Fibroblast of skin of back (primary cell): ENCODE measurements at places on chromosomes 16 and 17.

DNA sequence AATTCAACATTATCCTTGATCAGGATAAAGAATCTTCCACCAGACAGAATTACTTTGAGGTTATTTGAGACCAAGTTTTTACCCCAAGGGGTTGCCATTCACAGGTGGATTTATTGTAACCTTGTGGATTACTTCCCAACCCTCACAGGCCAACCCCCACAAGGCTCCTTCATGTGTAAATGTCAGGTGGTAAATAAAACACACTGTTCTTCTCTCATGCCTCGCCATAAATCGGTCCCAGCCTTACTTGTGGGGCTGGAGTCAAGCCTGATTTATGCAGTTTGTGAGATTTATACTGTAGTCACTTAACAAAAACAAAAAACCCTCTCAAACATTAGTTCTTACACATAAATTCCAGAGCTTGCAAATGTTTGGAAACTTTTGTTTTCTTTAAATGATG lies 98.6 kb upstream of the IRX3 start:
- DNase-seq, result no peak

DNA sequence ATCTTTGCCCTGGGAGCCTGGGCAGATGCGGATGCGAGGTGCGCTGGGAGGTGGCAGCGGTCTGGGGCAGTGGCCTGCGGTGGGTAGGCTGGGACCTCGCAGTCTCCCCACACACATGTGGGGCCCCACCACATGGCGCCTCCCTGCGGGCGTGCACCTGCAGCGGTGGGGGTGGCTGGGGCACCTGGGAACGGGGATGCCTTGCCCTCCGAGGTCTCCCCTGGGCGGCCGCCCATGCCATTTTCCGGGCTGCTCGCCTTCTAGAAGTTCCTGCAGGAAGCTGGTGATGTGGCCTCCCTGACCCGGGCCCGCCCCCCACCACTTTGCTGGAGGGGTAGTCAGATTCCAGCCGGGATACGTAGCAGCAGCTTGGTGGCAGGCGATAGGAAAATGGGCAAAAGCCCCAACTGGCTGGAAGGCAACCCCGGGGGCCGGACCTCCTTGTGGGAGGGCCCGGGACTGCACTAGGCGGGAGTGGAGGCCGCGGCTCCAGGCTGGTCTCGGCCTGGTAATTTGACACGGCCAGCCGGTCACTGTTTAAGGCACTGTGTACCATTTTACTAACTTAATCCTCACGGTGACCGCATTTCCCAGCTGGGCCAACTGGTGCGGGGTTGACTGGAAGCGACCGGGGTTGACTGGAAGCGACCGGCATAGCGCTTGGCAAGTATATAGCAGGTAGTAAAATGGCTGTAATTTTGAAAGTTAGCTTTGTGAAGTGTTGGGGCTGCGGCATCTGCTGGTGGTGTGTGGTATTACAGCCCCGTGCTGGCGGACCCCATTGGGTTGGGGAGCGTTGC lies 38.5 kb downstream of the IGF2BP1 start:
- peak; percentile 39 for DNase-seq

DNA sequence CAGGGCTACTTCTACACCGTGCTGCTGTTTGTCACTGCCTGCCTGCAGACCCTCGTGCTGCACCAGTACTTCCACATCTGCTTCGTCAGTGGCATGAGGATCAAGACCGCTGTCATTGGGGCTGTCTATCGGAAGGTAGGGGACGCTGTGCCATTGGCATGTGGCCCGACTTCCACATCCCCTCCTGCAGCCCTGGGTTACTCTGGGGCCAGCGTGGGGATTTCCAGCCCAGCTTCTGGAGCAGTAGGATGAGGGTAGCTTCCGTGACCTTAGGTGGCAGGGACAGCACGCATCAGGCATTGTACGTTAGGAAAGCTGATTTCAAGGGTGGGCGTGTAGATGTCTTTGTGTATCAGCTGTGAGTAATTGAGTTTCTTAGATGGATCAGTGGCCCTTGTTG lies 96.5 kb downstream of the ABCC1 start:
- DNase-seq, result no peak

- DNase-seq, result no peak
Measured at GRCh38 chr16:73131156-73131862, 83.4 kb upstream of the ZFHX3 start.

- peak; percentile 46 for DNase-seq
Measured at GRCh38 chr16:19375561-19376158, 42.0 kb upstream of the TMC5 start.

- DNase-seq, result peak; percentile 76
Measured at GRCh38 chr17:59846394-59847165, 46.2 kb downstream of the TUBD1 start.

DNA sequence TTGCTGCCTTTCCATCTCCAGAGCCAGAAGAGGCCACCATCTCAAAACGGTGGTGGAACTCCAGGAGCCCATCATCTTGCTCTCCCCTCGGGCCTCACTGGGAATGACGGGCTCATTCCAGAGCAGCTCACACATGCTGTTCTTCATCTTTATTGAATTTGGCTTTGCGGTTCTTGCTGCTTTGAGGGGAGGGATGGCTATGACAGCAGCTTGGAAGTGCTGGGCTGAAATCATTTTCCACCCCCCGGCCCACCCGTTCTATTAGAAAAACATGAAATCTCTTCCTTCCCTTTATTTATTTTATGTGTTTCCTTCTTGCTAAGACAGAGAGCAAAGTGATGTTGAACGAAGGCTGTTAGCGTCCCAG lies 149.8 kb upstream of the RPL38 start:
- DNase-seq, result no peak

GRCh38 chr16:12207939-12208338 lies 231.4 kb downstream of the SNX29 start:
- DNase-seq, result no peak

DNA sequence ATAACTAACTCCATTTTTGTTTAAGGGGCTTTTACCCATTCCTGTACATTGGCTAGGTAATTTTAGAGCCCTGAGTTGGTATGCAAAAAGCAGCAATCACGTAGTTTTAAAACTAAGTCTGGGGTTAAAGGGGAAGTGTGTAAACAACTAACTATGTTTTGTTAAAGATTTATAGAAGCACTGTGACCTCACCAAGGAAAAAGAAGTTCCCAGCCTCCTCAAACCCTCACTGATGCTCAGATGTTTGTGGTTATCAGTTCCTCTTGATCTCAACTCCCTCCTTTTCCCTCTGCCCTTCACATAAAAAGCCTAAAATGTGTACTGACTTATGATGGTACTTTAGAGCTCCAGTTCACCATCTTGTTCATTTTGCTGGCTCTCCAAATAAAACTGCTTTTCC lies 119.9 kb upstream of the IRX6 start:
- DNase-seq, result no peak

GRCh38 chr16:53055541-53056391 lies 975 bp downstream of the CHD9 start:
- peak; percentile 73 for DNase-seq

DNA sequence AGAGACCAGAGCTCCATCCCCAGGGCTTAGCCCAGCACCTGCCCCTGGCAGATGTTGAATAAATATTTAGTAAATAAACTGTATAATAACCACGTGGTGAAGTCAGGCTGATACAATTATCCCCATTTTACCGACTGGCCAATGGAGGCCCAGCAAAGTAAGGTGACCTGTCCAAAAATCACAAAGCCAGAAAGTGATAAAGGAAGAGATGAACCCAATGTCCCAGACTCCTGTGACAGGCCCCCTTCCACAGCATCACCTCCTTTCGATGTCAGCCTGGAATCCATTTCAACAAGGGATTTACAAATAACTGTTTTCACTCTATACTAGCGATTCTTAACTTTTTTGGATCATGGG lies 5.5 kb downstream of the TVP23A start:
- no peak for DNase-seq

GRCh38 chr17:30426292-30426691 lies 47.6 kb downstream of the CPD start:
- no peak for DNase-seq

- peak; percentile 49 for DNase-seq
Measured at GRCh38 chr16:84357191-84357651, 11.1 kb upstream of the ATP2C2 start.

GRCh38 chr16:86018941-86019340 lies 120.0 kb downstream of the IRF8 start:
- no peak for DNase-seq

DNA sequence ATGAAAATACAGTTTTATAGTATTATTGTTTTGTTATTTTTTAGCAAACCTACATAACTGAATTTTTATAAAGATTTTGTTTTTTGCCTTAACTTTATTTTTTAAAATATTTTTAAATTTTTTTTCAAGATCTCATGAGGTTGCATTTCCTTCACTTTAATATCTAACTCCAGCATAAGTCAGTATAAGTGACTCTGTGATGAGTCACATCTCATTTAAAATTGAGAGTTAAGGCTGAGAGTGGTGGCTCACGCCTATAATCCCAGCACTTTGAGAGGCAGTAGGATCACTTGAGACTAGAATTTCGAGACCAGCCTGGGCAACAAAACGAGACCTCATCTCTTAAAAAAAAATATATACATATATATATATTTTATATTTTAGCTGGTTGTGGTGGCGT lies 44.0 kb downstream of the NLK start:
- peak; percentile 49 for DNase-seq

DNA sequence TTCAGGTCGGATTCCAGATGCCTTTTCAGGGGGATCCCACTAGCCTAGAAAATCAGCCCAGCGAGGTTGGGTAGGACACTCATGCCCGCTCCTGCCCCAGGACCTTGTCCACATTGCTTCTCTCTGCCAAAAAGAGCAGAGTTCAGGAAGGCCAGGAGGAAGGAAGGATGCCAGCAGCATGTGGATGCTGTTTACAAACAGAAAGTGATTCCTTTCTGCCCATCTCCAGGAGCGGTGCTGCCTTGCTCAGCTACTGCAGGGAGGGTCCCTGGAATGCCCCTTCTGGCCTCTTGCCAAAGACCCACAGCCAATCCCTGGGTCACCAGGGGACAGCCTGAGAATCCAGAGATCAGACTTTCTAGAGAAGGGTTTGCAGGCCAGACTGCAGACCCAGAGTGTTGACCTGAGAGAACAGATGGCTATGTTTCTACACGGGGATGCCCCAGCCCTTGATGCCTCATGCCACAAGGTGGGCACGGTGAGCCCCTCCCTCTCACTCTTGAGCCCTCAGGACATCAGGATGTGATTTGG lies 32.3 kb upstream of the EMP2 start:
- DNase-seq, result no peak

DNA sequence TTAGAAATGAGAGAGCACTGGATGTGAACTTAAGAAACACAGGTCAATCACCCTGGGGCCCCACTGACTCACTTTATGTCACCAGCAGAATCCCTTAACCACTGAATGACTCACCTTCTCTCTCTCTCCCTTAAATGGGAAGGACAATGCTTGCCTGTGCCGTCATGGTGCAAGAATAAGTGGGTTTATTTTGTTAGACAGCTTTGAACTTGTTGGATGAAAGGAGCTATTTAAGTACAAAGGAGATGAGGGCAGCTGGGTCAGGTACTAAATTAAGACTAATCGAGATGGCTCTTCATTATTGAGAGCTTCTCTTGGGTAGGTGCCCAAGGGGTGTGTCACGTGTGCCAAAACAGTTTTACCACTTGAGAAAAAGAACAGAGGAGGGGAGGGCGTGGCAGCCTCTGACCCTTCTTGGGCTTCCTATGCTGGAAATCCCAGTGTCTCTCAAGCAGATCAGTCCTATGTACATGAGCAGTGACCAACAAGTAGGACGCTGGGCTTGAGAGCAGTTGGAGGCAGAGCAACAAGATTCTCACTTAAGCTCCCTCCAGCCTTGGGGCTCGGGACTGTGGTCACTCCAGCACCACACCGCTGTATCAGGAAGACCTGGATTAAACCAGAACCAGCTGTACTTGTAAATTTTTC lies 6.7 kb upstream of the KRT31 start:
- peak; percentile 98 for DNase-seq

DNA sequence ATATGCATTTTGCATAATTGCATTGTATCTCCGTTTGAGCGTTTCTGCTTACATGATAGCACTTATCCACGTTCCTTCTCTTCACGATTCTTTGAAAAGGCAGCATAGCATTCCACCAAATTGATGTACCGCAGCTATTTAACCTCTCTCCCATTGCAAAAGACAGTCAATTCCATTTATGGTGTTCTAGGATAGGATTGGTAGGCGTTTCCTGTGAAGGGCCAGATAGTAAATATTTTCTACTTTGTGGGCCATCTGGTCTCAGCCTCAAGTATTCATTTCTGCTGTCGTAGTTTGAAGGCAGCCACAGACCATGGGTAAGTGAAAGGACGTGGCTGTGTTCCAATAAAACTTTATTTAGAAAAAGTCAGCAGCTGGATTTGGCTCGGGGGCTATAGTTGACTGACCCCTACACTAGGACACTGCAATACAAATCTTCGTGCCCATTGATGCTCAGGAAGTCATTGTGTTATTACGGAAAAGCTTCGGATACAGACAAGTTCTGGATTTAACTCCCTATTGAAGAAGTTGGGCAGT lies 10.1 kb downstream of the SNX29 start:
- DNase-seq, result peak; percentile 6

- no peak for DNase-seq
Measured at GRCh38 chr16:29744541-29745101, 1.2 kb downstream of the C16orf54 start.

- DNase-seq, result no peak
Measured at GRCh38 chr17:5794881-5795506, 210.7 kb upstream of the NLRP1 start.

- no peak for DNase-seq
Measured at GRCh38 chr16:56948234-56948633, 13.5 kb upstream of the CETP start.

DNA sequence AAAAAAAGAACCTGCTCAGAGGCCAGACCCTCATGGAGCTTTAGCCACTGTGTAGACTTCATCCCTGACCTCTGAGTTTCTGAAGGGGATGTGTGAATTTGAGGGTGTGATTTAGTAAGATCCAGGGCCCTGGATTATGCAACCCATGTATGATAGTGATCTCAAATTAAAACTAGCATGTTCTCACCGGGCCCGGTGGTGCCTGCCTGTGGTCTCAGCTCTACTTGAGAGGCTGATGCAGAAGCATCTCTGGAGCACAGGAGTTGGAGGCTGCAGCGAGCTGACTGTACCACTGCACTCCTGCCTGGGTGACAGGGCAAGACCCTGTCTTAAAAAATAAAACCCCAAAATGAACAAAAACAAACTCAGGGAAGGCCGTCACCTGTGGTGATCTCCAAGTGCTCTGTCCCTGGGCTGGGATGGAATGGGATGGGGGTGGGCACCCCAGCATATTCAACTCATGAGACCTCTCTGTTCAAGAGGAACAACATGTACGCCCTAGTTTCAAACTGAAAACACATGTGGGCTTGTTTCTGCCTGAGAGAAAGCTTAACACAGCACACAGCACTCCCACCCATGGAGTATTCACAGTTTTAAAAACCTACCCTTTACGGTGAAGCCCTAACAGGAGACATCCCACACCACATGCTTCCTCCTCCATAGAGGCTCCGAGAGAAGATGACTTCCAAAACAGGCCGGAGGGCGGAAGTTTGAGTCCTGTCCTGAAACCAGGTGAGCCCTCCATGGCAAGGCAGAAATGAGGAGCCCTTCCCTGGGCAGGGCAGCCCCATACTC lies 30.1 kb downstream of the GNPTG start:
- no peak for DNase-seq

- peak; percentile 48 for DNase-seq
Measured at GRCh38 chr17:82120148-82120547, 22.1 kb upstream of the FASN start.

DNA sequence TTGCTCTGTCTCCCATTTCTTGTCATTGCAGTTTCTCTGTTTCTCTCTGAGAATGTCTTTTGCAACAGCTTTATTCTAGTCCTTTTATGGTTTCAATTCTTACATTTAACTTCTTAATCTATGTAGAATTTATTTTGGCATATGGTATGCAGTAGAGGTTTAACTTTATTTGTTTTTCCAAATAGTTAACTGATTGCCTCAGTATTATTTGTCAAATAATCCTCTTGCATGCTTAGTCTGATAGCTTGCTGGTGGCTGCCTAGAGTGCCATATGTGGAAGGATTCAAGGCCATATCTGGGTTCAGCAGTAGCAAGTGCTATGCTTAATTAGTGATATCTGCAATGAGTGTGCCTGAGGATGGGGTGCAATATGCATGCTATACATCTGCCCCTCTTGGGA lies 6.9 kb downstream of the SNTB2 start:
- DNase-seq, result peak; percentile 79
